Aorta (tissue), 5 donors: ENCODE measurements at places on chromosomes 5 and 9. TPM values are rescaled to one million over a fixed set of nuclear protein-coding genes. Genes with fewer than 3 reads are reported as not detected.

DNA sequence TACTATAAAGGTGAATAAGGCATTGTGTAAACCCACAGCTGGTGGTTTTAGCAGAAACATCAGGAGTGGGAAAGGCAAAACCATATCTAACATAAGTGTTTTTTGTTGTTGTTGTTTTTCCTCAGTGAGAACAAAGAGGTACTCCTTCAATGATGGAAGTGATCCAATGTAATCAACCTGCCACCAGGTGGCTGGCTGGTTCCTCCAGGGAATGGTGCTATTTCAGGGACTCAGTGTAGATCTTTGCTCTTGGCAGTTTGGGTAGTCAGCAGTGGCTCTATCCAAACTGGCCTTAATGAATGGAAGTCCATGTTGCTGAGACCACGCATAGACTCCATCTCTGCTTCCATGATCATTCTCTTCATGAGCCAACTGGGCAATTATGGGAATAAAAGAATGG, 10.8 kb downstream of the DMRTA1 start:
- H3K4me1 ChIP-seq: no peaks in the 10 kb centered on the region
- H3K27ac ChIP-seq: no peak overlapping the region
- H3K4me3 ChIP-seq: no peak overlapping the region
- no peaks in the 10 kb centered on the region for H3K27me3 ChIP-seq
- no peaks in the 10 kb centered on the region for H3K36me3 ChIP-seq

DNA sequence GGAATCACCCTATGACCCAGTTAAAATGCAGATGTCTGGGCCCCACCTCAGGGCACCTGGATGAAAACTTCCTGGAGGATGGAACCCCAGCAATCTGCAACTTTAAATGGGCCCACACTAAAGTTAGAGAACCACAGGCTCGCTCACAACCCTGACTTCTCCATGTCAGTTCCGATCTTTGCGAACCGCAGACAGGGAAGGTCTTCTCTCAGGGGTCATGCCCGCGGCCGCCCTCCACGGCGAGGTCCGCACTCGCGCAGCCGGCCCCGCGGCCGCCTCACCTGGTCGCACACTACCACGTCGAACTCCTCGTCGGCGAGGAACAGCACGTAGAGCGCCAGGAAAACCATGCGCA, 499 bp downstream of the ALG2 start:
- no peaks in the 10 kb centered on the region for H3K36me3 ChIP-seq
- peak overlapping the region; percentile 90 for H3K4me3 ChIP-seq
- peak overlapping the region; percentile 79 for H3K27ac ChIP-seq
- no peak for DNase-seq
- no peaks in the 10 kb centered on the region for H3K4me1 ChIP-seq

DNA sequence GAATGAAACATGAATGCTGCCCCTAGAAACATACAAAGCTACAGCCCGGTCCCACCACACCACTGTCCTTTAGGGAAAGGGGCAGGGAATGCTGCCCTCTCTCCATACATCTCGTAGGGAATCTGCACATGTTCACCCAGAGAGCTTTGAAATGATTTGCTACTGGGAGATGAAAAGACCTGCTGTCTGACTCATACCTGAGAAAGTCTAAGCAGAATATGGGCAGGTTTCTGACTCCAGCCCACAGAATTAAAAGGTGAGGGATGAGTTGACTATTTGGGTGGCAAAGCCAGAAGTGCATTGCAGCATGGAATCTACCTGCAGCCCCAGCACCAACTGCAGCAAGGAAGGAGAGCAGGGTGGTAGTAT, 297.9 kb downstream of the TLE1 start:
- no peak for DNase-seq
- H3K4me3 ChIP-seq: no peak overlapping the region
- no peak overlapping the region for H3K27ac ChIP-seq
- no peaks in the 10 kb centered on the region for H3K36me3 ChIP-seq
- H3K4me1 ChIP-seq: peaks cover 2% of the 10 kb centered on the region
- H3K27me3 ChIP-seq: no peaks in the 10 kb centered on the region

DNA sequence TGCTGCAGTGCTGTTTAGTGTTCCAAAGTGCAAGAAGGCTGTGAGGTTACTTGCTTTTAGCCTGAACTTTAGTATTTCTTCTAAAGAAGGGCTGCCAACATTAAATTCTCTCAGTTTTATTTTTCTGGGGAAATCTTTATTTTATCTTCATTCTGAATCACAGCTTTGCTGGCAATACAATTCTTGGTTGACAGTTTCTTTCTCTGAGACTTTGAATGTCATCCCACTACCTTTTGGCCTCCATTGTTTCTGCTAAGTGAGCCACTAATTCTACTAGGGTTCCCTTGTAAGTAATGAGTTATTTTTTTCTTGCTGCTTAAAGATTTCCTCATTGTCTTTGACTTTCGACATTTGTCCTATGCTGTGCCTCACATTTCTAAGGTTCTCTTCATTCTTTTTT, 32.4 kb upstream of the SUSD1 start:
- no peaks in the 10 kb centered on the region for H3K4me1 ChIP-seq

DNA sequence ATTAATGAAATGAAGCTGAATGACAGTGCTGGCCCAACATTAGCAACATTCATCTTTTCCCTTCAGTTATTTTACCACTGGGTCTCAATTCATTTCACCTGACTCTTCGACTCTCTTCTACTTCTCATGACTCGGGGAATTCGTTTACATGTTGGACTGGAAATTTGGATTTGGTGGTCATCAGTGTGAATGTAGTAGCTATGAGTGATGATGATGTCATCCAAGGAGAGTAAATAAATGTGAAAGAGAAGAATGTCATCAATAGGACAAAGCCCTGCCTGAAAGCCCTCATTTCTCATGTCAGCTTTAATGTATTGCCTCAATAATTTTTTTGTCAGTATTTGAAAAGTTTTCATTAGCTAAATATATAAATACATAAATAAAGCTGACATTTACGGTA, 21.9 kb upstream of the CFAP95 start:
- no peaks in the 10 kb centered on the region for H3K4me1 ChIP-seq
- H3K4me3 ChIP-seq: no peak overlapping the region
- no peaks in the 10 kb centered on the region for H3K27me3 ChIP-seq
- H3K36me3 ChIP-seq: no peaks in the 10 kb centered on the region

DNA sequence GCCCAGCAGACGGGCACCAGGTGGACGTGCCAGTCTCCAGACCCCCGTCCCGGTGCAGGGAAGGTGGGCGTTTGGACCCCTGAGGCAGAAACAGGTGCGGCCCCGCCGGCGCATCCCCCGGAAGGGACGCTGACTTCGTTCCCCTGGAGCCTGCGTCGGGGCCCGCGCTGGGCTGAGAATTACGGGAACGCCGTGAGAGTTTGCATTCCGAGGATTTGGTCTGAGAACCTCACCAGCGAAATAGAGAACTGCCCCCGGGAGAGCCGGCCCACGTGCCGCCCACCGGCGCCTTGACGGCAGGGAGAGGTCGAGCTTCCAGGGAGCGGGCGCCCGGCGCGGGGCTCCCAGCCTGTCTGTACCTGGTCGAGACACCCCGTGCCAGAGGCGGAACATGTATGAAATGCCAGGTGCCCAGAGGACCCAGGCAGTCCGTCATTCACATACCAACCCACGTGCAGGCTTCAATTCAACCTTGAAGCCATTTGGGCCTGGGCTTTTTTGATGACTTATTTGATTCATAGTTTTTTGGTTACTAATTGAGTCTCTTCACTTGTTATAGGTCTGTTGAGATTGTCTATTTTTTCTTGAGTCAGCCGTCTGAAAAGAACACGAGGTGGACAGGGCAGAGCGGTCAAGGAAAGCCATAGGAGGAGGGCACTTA, 877 bp upstream of the CAMSAP1 start:
- no peaks in the 10 kb centered on the region for H3K4me1 ChIP-seq
- H3K4me3 ChIP-seq: peak overlapping the region; percentile 98
- no peaks in the 10 kb centered on the region for H3K36me3 ChIP-seq
- no peak overlapping the region for H3K27ac ChIP-seq
- H3K27me3 ChIP-seq: no peaks in the 10 kb centered on the region

- no peaks in the 10 kb centered on the region for H3K27me3 ChIP-seq
- H3K27ac ChIP-seq: no peak overlapping the region
- no peak overlapping the region for H3K4me3 ChIP-seq
Observed at GRCh38 chr5:153096381-153096780, 394.1 kb upstream of the GRIA1 start.

DNA sequence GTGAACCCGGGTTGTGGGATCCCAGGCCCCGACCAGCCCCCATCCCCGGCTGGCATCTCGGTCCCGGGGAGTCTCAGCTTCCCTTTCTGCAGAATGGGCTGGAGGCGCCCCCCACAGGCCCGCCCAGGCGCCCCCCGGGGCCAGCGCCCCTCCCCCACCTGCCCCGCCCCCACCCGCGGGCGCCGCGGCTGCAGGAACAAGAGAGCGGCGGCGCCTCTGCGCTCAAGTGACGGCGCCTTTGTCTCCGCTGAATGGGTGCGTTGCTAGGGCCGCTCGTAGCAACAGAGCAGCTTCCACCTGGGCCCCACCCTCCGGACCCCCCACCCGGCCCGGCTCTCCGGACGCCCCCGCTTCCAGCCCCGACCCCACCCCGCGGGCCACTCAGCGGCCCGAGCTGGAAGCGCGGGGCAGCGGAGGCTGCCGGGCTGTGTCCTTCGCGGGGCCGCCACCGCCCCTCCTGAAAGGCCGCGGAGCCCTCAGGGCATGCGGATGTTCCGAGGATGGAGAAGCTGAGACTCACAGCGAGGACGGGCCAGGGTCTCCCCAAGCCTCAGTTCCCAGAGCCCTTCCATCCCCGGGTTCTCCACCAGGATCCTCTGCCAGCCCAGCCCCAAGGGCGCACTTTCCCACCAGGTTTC, 27.5 kb downstream of the ADGRD2 start:
- DNase-seq: no peak
- no peak overlapping the region for H3K27ac ChIP-seq
- no peaks in the 10 kb centered on the region for H3K4me1 ChIP-seq
- no peak overlapping the region for H3K4me3 ChIP-seq
- no peaks in the 10 kb centered on the region for H3K27me3 ChIP-seq
- no peaks in the 10 kb centered on the region for H3K36me3 ChIP-seq

DNA sequence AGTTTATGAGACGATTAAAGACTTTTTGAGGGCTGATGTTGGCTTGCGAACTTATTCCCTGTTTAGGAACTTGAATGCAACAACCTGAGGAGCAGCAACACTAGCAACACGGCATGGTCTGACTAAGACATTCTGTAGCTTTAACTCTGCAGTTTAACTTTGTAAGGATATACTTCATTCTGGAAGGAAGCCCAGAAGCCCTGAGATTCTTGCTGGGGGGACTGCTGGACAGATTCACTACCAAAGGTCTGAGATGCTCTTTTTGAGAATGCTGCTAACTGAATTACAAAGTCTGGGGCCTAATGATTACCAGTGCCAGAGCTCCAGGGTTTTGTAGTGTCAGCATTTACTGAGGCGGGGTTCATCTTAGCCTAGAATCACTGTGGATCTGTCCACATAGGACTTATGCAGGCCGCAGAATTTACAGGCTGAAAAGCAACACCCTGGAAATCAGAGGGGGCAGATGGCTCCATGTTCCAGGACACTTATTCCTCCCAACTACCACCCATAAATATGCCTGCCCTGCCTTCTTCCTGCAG, 537.1 kb upstream of the CDH18 start:
- H3K4me3 ChIP-seq: no peak overlapping the region
- DNase-seq: no peak

GRCh38 chr5:56558131-56558745, 257.1 kb upstream of the MAP3K1 start:
- H3K4me3 ChIP-seq: no peak overlapping the region
- no peaks in the 10 kb centered on the region for H3K36me3 ChIP-seq
- no peaks in the 10 kb centered on the region for H3K27me3 ChIP-seq
- no peak for DNase-seq

- H3K27me3 ChIP-seq: peaks cover 2% of the 10 kb centered on the region
- DNase-seq: no peak
- no peaks in the 10 kb centered on the region for H3K36me3 ChIP-seq
- H3K4me3 ChIP-seq: no peak overlapping the region
- no peak overlapping the region for H3K27ac ChIP-seq
Observed at GRCh38 chr5:157978061-157978460, 119.1 kb upstream of the CLINT1 start.

DNA sequence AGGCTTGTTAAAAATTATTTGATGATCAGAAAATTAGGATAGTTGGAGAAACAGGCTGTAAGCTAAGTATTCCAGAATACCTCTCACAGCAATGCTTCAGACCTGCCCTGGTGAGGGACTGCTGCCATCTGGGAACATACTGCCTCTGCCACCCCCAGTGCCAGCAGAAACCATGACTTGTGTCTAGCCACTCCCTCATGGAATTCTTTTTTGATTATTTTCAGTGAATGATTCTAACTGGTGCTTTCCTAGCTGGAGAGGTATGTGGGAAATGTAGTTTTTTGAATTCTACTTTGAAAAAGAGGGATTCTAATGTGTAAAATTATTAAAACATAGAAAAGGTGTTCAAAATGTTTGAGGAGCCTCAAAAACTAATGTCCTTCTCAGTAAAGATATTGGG, 126.3 kb downstream of the HMHB1 start:
- H3K4me3 ChIP-seq: no peak overlapping the region
- H3K4me1 ChIP-seq: no peaks in the 10 kb centered on the region
- no peaks in the 10 kb centered on the region for H3K36me3 ChIP-seq
- no peak for DNase-seq

DNA sequence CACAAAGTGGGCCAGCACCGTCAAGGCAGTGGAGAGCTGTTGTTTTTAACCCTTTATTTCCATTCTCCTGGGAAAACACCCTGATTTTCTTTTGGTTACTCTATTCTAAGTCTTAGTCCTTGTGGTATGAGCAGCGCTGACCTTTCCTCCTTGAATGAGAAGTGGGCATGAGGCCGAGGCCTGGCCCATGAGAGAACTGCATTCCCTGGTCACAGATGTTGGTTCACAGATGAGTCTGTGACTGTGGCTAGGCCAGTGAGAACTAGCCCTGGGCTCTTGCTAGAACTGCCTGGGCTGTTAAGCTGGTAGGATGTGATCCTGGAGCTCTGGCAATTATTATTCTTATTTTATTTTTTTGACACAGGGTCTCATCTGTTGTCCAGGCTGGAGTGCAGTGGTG, 71.7 kb upstream of the KLF9 start:
- no peak for DNase-seq
- H3K27me3 ChIP-seq: no peaks in the 10 kb centered on the region
- no peak overlapping the region for H3K4me3 ChIP-seq
- peaks cover 6% of the 10 kb centered on the region for H3K4me1 ChIP-seq
- H3K36me3 ChIP-seq: no peaks in the 10 kb centered on the region
- H3K27ac ChIP-seq: no peak overlapping the region

Gene APBA1
- total RNA-seq: 8.0 TPM

Gene MCIDAS
- total RNA-seq: not detected

Gene ZNF366
- 5.8 TPM for total RNA-seq

Gene EGFL7
- 308 TPM for total RNA-seq

Gene PAPPA
- 16.6 TPM for total RNA-seq

Gene ZBED3
- total RNA-seq: 11.7 TPM

Gene CETN3
- total RNA-seq: 15.3 TPM

Gene EQTN
- total RNA-seq: 0.78 TPM

Gene C5orf58
- total RNA-seq: not detected

Gene FOXD4L6
- not detected for total RNA-seq
